B cell (primary cell): ENCODE measurements at places on chromosomes 16 and 17. TPM values are rescaled to one million over a fixed set of nuclear protein-coding genes. Genes with fewer than 3 reads are reported as not detected.

EPX gene
- polyA plus RNA-seq = not detected in 2 replicates

POLDIP2 gene
- 23.9 and 30.2 TPM in 2 replicates for polyA plus RNA-seq

COTL1 gene
- polyA plus RNA-seq = 79.4 and 158 TPM in 2 replicates

MYH3 gene
- 8.3 and 9.4 TPM in 2 replicates for polyA plus RNA-seq

CD300LG gene
- not detected in 2 replicates for polyA plus RNA-seq

TMIGD1 gene
- not detected in 2 replicates for polyA plus RNA-seq

SLC26A11 gene
- polyA plus RNA-seq = 10.1 and 13.0 TPM in 2 replicates

RSKR gene
- 20.3 and 21.5 TPM in 2 replicates for polyA plus RNA-seq

KRTAP3-1 gene
- not detected in 2 replicates for polyA plus RNA-seq

GFAP gene
- polyA plus RNA-seq = not detected in 2 replicates

ORMDL3 gene
- 78.5 and 90.6 TPM in 2 replicates for polyA plus RNA-seq

CHST5 gene
- not detected in 2 replicates for polyA plus RNA-seq

CLEC19A gene
- not detected in 2 replicates for polyA plus RNA-seq

TBC1D3K gene
- not detected in 2 replicates for polyA plus RNA-seq

G6PC1 gene
- not detected in 2 replicates for polyA plus RNA-seq

SIRT7 gene
- polyA plus RNA-seq = 59.5 and 77.2 TPM in 2 replicates

LGALS9B gene
- polyA plus RNA-seq = not detected in 2 replicates

C16orf74 gene
- polyA plus RNA-seq = 62.5 and 73.0 TPM in 2 replicates

CACNA1G gene
- not detected in 2 replicates for polyA plus RNA-seq

NME2 gene
- 166 and 184 TPM in 2 replicates for polyA plus RNA-seq

GAST gene
- polyA plus RNA-seq = not detected in 2 replicates
